NCI-H510A treated with DMSO at 0.1 percent for 48 hours (cell line): ENCODE measurements at places on chromosomes 5 and 9.

GRCh38 chr5:17227868-17228267, 10.4 kb downstream of the BASP1 start:
- no peak for DNase-seq

- no peak for DNase-seq
Observed at GRCh38 chr5:20694121-20694520, 706.1 kb upstream of the CDH18 start.

- no peak for DNase-seq
Observed at GRCh38 chr5:132301344-132302271, 7.4 kb downstream of the SLC22A4 start.

- no peak for DNase-seq
Observed at GRCh38 chr9:3916984-3917383, 382.9 kb downstream of the GLIS3 start.

GRCh38 chr5:125043781-125044391, 297.4 kb upstream of the ZNF608 start:
- DNase-seq: no peak

GRCh38 chr5:157542282-157543000, 33.1 kb downstream of the ADAM19 start:
- DNase-seq: no peak

DNA sequence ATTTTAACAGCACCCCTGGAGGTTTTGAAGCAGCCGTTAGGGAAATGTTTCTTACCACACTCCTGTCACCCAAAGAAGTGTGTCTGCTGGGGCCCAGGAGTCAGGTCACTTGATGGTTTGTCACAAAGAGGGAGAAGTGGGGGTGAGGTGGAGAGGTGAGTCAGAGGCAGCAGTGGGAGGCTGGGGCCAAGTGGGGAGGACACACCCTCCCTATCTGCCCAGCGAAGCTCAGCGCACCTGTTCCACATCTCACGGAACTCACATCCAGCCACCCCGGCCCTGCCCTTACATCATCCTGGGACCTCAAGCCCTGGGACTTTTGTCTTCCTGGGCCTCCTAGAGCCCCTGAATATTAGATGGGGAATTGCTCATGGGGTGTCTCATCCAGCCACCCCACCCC, 171.1 kb upstream of the SMIM23 start:
- no peak for DNase-seq

DNA sequence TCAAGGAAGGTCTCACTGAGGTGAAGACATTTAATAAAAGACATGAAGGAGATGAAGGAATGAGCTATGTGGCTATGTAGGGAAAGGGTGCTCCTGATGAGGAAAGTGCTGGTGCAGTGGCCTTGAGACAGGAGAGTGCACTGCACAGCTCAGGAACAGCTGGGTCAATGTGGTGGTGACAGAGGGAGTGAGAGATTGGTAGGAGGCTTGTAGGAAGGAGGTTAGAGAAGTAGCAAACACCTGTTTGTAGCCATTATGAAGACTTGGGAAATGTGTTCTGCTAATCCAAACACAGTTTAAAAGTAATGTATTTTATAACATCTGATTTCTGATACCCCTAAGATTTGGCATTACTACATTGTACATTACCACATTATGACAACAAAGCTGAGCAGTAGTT, 115.1 kb upstream of the MTAP start:
- DNase-seq: no peak

- DNase-seq: no peak
Observed at GRCh38 chr5:166926138-166926537, 1365.3 kb upstream of the WWC1 start.

GRCh38 chr5:87081511-87082372, 185.9 kb upstream of the RASA1 start:
- DNase-seq: no peak
